Esophagus muscularis mucosa (tissue), 4 donors: ENCODE measurements at places on chromosomes 13 and 19. TPM values are rescaled to one million over a fixed set of nuclear protein-coding genes. Genes with fewer than 3 reads are reported as not detected.

ZNF613 gene
- 4.2 TPM for total RNA-seq

FXYD7 gene
- 0.71 TPM for total RNA-seq

AKT2 gene
- 54.8 TPM for total RNA-seq

TGFB1 gene
- 29.8 TPM for total RNA-seq

TEX29 gene
- total RNA-seq, result 0.83 TPM

SOHLH2 gene
- not detected for total RNA-seq

DNA sequence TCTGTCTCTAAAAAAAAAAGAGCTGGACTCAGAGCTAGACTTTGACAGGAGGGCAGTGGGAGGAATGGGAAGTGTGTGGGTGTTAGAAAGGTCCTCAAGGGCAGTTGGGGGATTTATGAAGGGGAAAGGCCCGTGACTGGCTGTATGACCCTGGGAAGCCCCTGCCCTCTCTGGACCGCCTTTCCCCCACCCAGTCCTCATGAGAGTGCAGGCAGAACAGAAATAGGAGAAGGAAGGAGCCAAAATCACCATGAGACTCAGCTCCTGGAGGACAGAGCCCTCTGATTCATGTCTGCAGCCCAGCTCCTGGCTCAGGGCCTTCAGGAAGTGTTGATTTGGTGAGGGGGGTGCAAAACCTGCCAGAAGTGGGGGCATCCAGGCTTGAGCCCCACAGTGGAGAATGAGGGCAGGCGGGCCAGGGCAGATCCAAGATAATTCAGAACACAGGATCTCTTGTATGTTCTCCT lies 8.7 kb upstream of the SMG9 start:
- no peak for DNase-seq

- no peak for DNase-seq
Measured at GRCh38 chr13:46166224-46166584, 15.8 kb downstream of the LCP1 start.

DNA sequence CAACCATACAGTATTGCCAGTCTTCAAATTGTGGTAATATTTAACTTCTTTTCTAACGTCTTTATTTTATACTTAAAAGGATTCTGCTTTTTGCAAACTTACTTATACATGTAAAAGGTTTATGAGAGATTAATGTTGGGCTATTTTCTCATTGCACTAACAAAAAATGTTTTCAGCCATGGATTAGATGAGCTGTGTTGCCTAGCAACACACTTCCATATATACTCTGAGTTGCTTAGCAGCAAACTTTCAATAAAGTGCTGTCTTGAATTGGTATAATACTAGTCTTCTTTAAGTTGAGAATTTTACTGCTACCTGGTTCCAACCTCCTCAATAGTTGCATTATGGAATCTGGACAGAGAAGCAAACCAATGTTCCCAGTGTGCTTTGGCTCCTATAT lies 777.4 kb upstream of the PCDH9 start:
- DNase-seq, result no peak

GRCh38 chr19:42239544-42240220 lies 2.7 kb downstream of the GSK3A start:
- DNase-seq, result no peak

- DNase-seq, result no peak
Measured at GRCh38 chr19:765179-765738, 14.3 kb downstream of the MISP start.

DNA sequence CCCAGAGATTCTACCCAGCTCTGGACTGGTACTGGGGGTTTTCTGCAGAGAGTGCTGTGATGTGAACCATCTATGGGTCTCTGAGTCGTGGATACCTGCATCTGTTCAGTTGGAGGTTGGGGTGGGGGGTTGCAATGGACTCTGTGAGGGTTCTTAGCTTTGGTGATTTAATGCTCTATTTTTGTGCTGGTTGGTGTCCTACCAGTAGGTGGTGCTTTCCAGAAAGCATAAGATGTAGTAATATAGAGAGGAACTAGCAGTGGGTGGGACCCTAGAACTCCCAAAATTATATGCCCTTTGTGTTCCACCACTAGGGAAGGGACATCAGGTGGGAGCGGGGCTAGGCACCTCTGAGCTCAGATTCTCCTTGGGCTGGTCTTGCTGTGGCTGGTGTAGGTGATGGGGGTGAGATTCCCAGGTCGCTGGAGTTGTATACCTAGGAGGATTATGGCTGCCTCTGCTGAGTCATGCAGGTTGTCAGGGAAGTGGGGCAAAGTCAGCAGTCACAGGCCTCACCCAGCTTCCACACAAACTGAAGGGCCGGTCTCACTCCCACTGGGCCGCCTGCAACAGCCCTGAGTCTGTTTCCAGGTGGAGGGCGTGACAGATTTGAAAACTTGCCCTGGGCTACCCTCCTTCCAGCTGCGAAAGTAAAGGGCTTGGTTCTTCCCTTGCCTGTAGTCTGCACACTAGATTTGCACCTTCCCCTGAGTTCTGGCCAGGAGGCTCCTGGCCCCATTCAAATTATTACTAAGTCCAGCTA lies 573.0 kb upstream of the SLITRK1 start:
- DNase-seq, result no peak

DNA sequence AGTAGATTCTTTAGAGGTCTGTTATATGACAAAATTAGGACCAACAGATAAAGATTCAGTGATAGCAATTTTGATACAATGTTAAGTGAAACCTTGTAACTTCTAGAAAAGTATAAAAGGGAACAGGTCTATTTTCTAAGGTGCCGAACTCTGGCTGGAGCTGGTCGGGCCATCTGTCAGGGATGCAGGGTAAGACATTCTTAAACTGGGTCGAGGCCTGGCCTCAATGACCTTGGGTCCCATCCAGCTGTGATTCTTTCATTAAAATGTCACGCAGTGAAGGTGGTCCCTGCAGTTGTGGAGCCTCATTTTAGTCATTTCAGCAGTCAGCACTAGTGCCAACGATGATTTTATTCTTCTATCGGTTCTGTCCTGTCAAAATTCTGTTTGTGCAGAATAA lies 271.9 kb upstream of the SPRY2 start:
- no peak for DNase-seq

GRCh38 chr13:41075034-41075433 lies 13.7 kb downstream of the WBP4 start:
- DNase-seq, result no peak

GRCh38 chr19:54100561-54100960 lies at the start of gene OSCAR:
Gene OSCAR, minus strand, starts transcription at chr19:54100803. Its CDS starts 11 bp downstream, at chr19:54100792.
- no peak for DNase-seq

DNA sequence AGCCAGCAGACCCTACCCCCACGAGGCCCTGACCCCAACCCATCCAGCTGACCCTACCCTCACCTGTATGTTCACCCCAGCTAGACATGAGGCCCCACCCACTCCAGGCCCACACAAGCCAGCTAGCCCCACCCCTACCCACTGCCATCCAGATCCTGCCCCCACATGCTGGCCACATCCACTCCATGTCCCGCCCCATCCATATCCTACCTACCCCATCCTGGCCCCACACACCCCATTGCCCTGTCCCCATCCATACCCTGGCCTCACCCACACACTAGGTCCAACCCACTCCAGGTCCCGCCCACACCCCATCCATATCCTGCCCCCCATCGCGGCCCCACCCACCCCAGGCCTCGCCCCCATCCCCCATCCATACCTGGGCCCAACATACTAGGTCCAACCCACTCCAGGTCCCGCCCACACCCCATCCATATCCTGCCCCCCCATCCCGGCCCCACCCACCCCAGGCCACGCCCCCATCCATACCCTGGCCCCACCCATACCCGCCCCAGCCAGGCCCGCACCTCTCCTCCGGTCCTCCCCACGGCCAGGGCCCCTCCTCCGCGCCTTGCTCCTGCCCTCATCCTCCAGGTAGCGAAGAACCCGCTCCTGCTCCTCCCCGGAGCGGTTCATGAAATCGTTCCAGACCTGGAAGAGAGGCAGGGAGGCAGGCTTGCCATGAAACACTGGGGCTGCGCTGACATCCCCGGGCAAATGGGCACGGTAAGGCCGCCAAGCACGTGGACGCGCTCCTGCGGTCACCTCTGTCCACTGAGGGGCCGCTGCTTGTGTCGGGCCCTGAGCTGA lies 7.2 kb downstream of the RNU6-9 start:
- no peak for DNase-seq

GRCh38 chr19:51783372-51783771 lies 11.6 kb upstream of the FPR3 start:
- DNase-seq, result peak; percentile 17

GRCh38 chr19:51029718-51030117 lies 3.3 kb upstream of the KLK11 start:
- DNase-seq, result no peak

- DNase-seq, result no peak
Measured at GRCh38 chr13:46668302-46668720, 115.3 kb downstream of the LRCH1 start.

GRCh38 chr13:100365680-100366079 lies 222.9 kb downstream of the GGACT start:
- no peak for DNase-seq

DNA sequence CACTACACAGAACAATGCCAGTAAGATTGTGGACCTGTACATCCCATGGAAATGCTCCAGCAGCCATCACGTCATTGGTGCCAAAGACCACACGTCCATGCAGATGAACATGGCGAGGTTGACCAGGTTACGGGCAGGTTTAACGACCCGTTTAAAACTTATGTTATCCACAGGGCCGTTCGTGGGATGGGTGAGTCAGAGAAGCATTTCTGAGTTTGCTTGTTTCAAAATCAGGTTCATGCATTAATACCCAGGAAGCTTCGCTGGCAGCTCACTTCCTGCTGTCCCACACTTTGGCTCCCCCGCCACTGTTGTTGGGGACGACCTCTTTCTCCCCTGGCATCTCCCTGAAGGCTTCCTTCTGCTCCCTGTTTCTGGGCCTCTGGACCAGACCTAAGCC lies 194.1 kb downstream of the USP12 start:
- no peak for DNase-seq

DNA sequence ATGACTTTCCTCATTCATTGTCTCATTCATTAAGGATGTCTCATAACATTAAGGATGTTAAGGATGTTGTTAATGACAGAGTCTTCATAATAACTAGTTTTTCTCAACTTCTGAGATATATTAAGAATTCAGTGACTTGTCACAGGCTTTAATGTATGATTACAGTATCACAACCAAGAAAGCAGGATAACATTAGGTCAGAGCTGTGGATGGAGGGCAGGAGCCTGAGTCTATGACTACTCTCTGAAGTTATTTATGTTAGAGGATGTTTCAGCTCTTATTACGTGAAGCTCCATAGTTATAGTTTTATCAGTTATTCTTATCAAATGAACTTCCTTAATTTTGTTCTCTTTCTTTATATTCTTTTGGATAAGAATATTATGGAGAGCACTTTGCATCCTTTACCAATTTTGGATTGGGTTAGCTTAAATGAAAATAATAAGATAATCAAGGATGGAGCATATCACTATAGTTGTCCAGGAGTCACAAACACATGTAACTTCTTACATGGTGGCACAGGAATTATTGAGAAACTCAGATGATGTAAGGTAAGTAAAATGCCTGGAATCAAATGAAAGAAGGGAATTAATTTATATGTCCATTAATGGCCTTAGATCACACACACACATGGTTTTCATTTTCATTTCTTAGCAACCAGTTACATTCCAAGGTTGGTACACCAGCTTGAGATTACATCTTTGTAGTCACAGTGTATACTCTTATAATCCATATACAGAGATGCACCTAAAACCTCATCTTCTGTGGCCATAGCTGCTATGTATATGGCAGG lies 57.0 kb downstream of the SLC10A2 start:
- DNase-seq, result no peak

GRCh38 chr13:99053636-99054233 lies 75.9 kb upstream of the DOCK9 start:
- no peak for DNase-seq

- no peak for DNase-seq
Measured at GRCh38 chr19:42271861-42272534, 2.9 kb downstream of the CIC start.

DNA sequence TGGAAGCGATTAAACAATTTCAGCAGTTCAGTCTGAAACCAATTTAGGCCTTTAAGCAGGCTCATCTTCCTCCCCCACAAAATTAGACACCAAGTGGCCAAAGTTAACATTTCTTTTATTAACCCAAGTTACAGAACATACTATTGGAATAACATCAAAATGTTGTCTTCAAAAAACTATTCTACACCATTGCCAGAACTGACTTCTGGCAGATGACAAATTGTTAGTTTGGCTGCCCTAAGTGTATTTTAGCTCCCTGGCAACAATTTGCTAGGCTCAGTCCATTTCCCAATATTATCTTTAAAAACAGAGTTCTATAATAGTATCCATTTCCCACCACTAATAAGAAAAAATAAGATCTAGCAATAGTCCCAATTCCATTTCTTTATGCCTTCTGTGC lies 107.8 kb downstream of the SGCG start:
- DNase-seq, result no peak

DNA sequence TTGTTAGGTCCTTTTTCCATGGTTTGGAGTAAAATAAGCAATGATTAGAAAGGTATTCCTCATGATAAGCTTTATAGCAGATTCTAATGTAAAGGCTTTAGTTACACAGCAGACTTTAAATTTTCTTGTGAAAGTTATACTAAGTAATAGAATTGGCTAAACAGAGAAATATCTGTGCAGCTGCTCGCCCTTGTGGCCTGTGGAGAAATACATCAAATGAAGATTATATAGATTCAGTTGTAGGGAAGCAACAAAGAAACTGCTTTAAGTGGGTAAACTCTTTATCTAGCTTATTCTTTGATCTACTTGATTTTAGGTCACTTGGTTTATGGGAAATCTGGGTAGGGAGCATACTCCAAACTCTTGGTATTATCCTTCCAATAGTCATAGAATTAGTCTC lies 1269.7 kb upstream of the SPRY2 start:
- DNase-seq, result no peak

- no peak for DNase-seq
Measured at GRCh38 chr13:102033857-102034331, 368.0 kb downstream of the FGF14 start.

DNA sequence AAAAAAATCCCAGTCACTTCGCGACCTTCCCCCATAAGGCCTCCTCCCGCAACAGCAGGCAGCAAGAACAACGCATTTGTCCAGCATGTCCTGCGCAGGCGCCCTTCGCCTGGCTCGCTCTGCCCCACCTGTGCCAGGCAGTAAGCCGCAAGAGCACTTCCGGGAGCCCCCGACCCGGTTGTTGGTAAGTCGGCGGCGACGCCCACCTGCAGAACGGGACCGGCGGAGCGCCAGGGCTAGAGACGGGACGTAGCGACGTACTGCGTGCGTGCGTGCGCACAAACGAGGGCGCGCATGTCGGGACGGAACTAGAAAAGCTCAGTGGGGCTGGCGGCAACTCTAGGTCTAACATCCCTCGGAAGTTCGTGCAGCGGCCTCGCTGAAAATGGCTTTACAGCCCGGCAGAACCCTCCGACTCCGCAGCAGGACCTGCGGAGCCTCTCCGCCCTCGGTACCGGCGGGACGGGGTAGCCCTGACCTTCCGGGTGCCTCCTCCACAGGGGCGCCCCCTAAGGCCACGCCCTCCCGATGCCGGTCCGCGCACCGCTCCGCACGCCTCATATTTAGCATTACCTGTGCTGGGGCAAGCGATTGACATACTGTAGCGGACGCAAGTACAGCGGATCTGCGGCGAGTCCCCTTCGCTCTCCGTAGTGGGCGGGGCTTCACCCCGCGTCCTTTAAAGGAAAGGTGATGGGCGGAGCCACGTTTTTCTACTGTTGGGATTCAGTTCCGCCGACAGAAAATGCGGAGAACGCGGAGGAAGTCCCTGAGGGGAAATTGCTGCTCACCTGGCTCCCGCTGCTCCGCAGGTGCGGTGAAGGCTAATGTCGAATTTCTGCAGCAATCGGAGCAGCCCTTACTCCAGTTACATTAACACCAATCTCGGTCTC lies at the start of gene MTIF3:
Gene MTIF3, minus strand, starts transcription at position 629 of the 893 bp plus-strand sequence. CDS start 10,116 bp downstream, outside the sequence.
- DNase-seq, result peak; percentile 98
